ENCODE measurements at places on chromosomes 12 and 14. TPM values are rescaled to one million over a fixed set of nuclear protein-coding genes. Genes with fewer than 3 reads are reported as not detected.

SERPINA6 gene
- total RNA-seq, result 0.99 TPM

RNU4-1 gene
- total RNA-seq, result not detected

SLC4A8 gene
- 1.6 TPM for total RNA-seq

TMEM52B gene
- 0.14 TPM for total RNA-seq

CCNK gene
- total RNA-seq, result 56.5 TPM

RNASE12 gene
- not detected for total RNA-seq

DNAJC22 gene
- 24.0 TPM for total RNA-seq

PIWIL1 gene
- total RNA-seq, result not detected

RNASE2 gene
- not detected for total RNA-seq

ANG gene
- 9.8 TPM for total RNA-seq

KRT82 gene
- not detected for total RNA-seq

ADGRD1 gene
- total RNA-seq, result 0.34 TPM
